ENCODE measurements at places on chromosomes 2 and 18.
A peak's percentile ranks its signal among the peaks of the same experiment; 100 is the strongest.

- no peak for DNase-seq
Observed at GRCh38 chr2:100321179-100321865, 979 bp downstream of the LONRF2 start.

- no peak for DNase-seq
Observed at GRCh38 chr18:38579764-38580163, 1014.2 kb upstream of the CELF4 start.

GRCh38 chr2:209638346-209638745 lies 133.3 kb upstream of the UNC80 start:
- DNase-seq: no peak

DNA sequence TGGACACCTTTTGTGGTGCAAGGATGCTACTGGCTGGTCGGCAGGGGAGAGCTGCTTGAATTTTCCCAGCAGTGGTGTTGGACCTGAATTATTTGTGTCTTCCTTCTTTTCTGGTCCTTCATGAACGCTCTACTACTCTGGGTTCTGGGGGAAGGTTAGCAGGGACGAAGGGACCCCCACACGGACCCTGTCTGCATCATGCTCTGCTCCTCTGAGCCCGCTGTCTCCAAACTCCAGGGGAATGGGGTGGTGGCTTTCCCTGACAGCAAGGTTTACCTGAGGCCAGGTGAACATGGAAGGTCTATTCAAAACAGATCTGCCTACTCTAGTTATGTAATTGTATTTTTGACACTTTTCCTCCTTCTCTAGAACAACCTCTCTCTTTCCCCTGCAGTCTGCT lies 168.5 kb upstream of the PXDN start:
- DNase-seq: no peak

DNA sequence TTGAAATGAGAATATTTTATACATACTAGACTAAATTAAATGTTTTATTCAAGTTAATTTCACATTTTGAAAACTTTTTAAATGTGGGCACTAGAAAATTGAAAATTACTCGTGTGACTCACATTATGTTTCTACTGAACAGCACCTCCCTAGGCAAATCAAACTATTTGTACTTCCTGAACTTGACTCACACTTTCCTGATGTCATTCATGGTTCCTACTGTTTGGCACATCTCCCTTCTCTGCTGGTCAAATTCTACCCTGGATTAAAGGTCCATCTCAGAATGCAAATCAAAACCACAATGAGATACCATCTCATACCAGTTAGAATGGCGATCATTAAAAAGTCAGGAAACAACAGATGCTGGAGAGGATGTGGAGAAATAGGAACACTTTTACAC lies 16.7 kb downstream of the LHCGR start:
- no peak for DNase-seq

- no peak for DNase-seq
Observed at GRCh38 chr2:169391236-169391635, 28.9 kb upstream of the LRP2 start.

DNA sequence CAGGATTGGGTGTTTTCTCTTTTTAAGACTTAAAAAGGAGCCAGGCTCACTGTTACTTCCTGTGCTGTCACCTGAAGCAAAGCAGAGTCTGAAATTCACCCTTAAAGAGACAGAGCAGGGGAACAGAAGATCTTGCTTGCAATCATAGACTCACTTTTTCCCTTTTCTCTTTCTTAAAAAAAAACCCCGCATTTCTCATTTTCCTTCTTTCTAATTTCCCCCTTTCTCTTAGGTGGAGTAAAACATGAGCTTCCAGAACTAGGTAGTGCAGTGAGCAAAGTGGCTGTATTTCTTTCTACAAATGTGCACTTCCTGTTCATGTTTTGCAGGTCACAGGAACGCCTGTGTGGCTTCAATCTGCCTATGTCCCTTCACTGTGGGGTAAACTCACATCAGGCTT lies 381.2 kb downstream of the LPIN1 start:
- DNase-seq: no peak

- no peak for DNase-seq
Observed at GRCh38 chr2:61658841-61659780, 121.0 kb upstream of the XPO1 start.

DNA sequence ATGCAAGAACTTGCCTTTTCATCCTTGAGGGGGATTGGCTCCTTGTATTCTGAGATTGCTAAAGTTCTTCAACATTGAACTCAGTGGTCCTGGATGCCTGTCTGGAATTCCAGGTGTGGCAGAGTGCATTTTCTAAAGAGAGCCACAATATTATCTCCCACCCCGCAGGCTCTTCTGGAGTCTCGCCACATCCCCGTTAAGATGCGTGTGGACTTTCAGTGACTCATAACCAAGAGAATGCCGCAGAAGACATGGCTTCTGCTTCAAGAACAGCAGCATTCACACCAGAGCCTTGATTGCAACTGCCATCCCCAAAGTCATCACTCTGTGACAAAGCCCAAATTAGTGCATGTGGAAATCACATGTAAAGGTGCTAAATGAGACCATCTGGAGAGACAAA lies 142.7 kb downstream of the CDH20 start:
- DNase-seq: no peak

DNA sequence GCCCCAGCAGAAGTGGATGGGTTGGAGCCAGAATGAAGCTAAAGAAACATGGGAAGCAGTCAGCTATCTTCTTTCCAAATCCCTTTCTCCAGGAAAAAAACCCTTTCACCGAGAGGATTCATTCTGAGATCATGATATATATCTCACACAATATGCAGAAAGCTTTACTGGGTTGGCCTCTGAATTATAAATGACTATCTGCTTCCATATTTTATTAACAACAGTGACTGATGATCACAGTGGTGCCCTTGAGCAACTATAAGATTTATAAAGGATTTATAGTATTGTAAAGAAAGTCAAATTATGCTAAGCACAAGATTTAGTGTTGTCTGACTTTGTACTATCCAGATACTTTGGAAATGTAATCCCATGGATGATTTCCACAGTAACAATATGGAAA lies 180.3 kb downstream of the KCNE4 start:
- DNase-seq: no peak

DNA sequence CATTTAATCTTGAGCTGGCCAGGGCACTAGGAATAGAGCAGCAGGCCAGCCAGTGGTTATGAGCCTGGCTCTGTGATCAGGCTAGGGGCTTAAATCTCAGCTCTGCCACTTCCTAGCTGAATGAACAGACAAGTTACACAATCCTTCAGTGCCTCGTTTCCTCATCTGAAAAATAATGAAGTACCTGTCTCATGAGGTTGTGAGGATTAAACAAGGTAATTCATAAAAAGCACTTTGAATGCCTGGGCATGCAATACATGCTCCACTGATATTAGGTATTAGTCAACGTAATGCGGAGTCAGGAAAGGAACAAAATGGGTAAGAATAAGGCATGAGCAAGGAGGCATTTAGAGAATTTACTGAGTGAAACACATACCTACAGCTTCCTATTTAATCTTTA lies 100.2 kb downstream of the CCBE1 start:
- DNase-seq: no peak

DNA sequence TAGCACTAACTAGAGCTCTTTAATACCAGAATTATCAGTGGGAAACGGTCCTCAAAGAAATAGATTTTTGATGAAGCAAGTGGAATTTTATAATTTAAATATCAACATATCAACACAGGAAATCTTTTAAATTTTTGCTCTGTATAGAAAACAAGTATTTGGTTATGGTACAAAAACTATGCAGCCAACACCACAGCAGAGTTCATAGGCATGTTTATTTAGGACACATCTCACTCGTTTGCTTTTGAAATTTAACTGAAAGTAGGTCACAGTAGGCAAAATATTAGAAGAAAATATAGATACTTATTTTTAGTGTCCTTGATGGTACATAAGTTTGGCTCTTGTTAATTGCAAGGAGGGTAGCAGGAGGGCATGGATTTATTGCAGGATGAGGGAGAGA lies 34.3 kb upstream of the TANC1 start:
- no peak for DNase-seq

GRCh38 chr2:113895819-113896563 lies 6.1 kb downstream of the ACTR3 start:
- DNase-seq: no peak

- no peak for DNase-seq
Observed at GRCh38 chr2:50720697-50721315, 311.1 kb downstream of the NRXN1 start.

GRCh38 chr2:54360055-54360792 lies 95.9 kb upstream of the SPTBN1 start:
- no peak for DNase-seq

DNA sequence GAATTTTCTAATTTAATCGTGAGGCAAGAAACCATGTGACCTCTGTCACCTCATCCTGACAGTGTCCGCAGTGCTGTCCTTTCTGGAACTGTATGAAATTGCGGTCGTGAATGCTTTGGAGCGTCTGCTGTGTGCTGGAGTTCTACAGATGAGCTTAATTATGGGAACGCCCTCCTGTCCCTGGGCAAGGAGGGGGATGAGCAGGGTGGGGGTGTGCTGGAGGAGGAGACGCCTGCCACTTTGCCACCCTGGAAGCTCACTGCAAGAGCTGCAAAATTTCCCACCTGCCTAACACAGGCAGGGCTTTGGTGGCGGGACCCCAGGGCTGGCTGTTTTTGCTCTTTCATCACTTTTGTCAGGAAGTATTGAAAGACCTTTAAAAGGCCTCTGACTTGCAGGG lies 6.5 kb downstream of the LPIN1 start:
- no peak for DNase-seq

GRCh38 chr18:9329471-9329870 lies 5.1 kb upstream of the TWSG1 start:
- DNase-seq: no peak

GRCh38 chr2:21001225-21001946 lies 42.5 kb downstream of the APOB start:
- no peak for DNase-seq

GRCh38 chr2:200125444-200126284 lies 170.3 kb downstream of the MAIP1 start:
- no peak for DNase-seq

- DNase-seq: peak; percentile 35
Observed at GRCh38 chr2:108449410-108450130, 564 bp downstream of the GCC2 start.

DNA sequence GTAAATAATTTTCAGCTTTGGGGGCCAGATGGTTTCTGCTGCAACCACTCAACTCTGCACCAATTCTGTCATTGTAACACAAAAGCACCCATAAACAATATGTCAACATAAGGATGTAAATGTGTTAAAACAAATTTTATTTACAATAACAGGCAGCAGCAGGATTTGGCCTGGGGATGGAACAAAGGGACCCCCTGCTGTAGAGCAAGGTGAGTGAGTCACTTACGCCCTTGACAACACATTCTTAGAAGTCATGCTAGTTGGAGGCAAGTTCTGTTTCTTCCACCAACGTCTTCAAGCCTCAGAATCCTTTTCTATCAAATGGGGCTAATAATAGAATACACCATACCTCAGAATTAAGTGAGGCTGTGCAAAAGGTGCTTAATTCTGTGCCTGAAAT lies 610.2 kb upstream of the SYT4 start:
- DNase-seq: no peak

DNA sequence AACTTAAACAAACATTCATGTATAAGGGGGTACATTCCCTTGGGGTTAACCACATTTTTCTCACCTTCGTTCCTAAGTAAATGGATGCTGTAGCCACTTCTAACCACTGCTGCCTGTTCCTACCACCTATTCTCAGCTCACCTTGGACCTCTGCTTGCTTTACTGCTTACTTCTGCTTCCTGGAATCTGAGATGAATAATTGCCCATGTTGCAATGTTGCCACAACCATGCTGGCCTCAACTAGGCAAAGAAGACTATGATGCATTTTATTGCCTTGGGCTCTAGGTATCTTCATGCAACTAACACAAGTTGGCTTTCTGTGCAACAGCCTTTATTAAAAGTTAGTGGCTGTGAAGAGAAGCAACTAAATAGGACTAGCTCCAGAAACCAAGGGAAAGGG lies 106.3 kb upstream of the TCF4 start:
- DNase-seq: no peak

DNA sequence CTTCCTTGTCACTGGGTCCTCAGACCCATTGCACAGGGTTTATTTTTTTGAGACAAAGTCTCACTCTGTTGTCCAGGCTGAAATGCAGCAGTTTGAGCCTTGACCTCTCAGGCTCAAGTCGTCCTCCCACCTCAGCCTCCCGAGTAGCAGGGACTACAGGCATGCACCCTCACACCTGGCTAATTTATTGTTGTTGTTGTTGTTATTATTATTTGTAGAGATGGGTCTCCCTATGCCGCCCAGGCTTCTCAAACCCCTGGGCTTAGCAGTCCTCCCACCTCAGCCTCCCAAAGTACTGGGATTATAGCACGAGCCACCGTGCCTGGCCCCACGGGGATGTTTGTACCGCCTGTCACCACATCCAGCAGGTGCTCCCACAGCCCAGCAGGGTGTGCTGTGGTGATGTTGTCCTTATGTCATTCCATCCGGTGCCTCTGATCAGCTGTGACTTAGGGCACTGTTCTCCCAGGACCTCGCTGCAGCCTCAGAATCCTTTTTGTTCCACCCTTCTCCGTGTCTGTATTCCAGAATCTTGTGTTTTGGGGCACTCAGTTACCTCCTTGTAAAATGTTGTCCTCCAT lies 182.3 kb downstream of the INO80D start:
- DNase-seq: no peak

DNA sequence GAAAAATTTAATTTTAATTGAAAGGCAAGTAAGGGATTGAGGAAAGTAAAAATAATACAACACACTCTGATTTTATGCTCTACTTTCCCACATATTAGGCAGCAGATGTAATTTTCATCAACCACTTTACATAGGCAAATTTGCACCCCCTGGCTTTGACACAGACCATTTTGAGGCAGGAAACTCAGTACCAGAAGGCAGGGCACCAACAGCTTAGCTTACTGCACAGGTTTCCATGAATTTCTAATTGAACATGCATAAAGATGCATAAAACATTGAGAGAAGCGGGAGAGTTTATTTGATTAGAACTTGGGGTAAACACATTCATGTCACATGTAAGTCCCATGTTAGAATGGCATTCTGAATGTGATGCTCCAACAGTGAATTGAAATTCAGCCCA lies 171.9 kb downstream of the PID1 start:
- DNase-seq: no peak

Measured in activated naive CD4-positive, alpha-beta T cell treated with Interleukin-2 at 50 U/mL for 16 hours (primary cell).